Daoy (cell line): ENCODE measurements at places on chromosomes 5 and 9. TPM values are rescaled to one million over a fixed set of nuclear protein-coding genes. Genes with fewer than 3 reads are reported as not detected.

- no peak for DNase-seq
Measured at GRCh38 chr9:136499071-136499934, 16.5 kb upstream of the SEC16A start.

DNA sequence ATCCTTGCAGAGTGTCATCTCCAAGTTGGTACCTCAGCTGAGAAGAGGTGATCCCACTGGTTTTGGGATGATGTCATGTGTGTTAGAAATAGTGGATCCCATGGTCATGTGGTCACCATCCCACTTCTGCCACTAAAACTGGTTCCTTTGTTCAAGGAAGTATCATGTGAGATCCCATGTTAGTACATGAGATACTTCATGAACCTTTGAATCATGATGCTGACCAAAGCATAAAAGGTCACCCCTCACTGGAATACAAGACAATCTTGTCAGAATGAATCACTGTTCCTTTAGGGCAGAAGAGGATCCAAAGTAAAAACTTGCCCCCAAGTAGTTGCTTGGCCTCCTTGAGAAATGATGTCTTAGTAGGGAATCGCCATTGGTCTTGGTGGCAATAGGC lies 150.9 kb upstream of the MOCS2 start:
- DNase-seq = no peak

Gene FAT2
- total RNA-seq = 0.06 and 0.11 TPM in 2 replicates

Gene TICAM2
- 0.30 and 0.40 TPM in 2 replicates for total RNA-seq

Gene NRARP
- total RNA-seq = 3.5 and 10.0 TPM in 2 replicates

Gene DDX4
- total RNA-seq = not detected in 2 replicates

Gene IFNW1
- total RNA-seq = not detected in 2 replicates

DNA sequence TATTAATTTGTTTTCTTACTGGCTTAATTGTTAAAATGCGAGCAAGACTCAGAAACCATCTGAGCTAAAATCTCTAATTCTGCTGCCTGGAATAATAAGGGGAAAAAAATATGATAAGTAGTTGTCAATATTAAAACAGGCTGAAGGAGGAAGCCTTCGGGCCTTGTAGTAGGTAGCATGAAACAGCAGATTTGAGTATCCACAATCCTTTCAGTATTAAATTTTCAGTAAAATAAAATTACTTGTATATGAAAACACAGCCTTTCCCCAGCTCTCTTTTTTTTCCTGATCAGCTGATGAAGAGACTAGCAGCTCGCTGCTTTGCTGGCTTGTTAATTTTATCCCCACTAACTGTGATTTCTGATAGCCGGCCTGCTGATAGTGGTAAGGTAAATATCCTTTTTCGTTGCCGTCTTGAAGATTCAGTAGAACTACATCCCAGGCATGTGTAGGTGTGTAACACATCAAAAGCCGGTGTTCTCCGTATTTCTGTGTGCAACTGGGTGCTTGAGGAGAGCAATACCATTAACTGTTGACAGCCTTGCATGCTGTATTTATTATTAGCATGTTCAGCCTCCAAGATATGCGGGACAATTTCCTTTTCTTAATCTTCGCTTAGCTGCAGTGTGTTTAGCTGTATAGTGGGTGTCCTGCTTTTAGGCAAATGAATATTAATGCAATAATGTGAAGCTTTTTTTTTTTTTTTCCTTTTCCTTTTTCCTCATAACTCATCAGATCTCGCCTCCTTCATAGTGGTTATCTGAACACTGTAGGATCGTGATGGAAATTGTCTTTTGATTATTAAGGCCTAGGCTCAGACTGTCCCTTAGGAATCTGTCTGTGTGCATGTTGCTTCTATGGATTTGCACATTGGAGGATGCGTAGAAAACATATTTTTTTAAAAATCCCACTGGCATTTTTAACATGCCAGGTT lies 144.6 kb downstream of the SMARCA2 start:
- no peak for DNase-seq

Gene LPAR1
- 11.4 and 13.5 TPM in 2 replicates for total RNA-seq

DNA sequence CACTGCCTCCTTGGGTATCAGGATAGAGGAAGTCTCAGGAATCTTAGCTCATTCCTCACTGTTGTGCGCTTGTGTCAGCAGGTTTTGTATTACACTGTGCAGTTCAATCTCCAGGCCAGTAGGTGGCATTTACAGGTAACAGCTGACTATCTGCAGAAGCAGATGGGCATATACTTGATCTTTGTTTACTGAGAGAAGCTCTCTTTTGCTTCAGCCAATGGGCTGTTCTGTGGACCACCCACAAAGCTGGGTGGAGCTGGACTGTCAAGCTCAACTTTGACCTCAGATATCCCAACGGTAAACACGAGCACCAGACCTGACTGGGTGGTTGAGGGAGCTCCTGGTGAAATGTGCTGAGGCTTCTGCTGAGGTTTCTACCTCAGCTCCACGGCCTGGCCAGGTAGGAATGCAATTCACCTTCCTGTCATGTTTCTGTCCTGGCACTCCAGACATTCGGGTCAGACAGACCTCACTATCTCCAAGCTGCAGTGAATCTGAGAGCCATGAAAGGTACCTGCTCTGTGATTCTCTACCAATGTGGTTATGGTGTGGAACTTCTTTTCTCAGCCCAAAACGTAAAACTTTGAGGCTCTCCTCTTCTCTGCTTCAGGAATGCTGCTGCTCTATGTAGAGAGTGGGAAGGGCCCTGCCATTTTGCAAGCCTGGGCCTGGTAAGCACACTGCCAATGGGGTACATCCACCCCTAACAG lies 167.9 kb upstream of the ACTBL2 start:
- peak; percentile 54 for DNase-seq

DNA sequence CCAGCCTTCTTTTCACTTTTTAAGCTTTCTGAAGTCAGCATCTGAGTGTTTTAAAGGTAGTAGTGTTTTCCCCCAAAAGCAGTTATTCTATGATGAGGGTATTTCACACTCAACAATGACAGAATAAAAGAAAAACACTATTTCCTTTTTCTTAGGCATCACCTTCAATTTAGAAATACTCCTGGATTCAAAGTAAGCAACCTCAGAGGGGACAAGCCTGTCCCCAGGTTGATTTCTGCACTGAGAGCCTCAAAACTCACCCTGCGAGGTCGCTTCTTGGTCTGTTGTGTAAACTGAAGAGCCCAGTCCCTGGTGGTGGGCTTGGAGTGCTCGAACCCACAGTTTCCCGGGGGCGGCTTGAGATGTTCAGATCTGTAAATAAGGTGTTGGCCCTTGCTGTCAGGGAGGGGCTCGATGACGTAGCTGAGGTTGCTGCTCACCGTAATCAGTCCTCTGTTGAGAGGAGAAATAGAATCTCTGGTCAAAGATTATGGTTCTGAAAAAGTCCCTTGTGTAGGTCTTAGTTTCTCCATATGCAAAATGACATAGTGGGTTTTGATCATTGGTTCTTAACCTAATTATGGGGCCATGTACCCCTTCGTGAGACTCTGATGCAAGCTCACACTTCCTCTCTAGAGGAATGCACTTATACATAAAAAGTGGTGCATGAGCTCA lies 55.9 kb downstream of the ADAM19 start:
- DNase-seq = no peak

DNA sequence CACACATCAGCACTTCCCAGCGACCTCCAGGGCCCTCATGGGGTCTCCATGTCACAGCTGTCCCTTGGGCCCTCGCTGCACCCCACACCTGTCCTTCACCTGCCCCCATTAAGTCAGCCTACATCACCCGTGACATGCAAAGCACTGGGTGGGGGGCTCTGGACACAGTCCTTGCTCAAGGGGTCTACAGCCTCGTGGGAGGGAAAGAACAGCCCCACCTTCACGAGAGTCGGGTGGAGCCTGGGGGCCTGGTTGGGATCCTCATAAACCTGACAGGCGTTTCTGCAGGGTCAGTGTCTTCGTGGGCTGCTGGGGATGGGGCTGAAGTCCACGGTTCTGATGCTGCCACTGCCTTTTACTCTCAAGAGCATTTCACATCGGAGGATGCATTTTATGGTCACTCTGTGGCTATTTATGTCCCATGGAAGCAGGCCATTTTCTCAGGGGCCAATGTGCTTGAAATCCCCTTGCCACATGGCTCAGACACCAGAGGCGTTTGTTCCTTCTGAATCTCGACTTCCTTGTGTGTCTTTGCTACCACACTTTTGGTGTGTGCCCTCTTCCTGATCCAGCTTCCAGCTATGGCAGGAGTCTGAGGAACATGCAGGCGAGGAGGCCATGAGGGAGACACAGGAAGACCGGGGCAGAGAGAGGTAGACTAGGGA lies at the start of gene OR2V1:
Gene OR2V1, minus strand, starts transcription at position 338 of the 665 bp plus-strand sequence. CDS start 5,865 bp downstream, outside the sequence.
- no peak for DNase-seq

GRCh38 chr5:138944527-138945322 lies 69.6 kb upstream of the LRRTM2 start:
- peak; percentile 89 for DNase-seq

DNA sequence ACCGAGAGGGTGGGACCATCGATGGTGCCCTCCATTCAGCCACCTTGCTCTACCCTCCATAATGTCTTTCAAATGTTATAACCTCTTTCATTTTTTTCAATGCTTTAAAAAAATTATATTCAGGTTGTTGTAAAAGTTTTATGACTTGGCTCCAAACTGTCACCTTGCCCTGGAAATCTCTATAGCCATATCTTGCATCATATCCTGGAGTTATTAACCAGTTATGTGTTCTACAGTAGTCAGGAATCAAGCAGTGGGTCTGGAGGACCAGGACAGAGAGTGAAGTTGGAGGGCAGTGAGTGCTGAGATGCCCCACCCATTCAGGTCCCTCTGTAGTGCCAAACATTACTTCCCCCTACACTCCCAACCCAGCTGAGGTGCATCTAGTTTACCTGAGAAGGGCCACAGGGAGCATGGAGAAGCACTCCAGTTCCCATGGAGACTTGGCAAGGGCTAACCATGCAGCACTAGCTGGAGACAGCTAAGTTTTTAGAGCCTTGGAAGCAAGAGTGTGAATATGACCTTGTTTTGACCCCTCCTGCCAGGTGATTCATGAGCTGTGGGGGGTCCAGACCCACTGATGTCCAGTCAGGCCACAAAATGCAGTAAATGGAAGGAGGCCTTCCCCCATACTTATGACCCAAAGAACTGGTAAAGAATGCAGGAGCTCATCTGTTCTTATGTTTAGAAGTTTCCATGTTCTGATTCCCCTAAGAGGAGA lies 5.5 kb downstream of the IFNA8 start:
- no peak for DNase-seq

DNA sequence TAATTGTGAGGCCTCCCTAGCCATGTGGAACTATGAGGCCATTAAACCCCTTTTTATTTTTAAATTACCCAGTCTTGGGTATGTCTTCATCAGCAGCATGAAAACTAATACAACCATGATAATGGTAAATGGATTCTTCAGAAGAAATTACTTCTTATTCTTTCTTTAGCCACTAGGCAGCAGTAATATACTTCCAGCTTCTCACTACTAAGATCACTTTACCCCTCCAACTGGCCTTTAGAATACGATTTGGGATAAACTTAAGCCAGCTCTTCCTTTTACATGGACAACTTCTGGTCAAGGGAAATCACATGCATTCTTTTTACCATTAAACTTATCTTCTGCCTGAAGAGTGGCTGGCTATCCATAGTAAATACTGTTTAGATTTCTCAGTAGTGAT lies 355.4 kb downstream of the MAN2A1 start:
- DNase-seq = no peak

DNA sequence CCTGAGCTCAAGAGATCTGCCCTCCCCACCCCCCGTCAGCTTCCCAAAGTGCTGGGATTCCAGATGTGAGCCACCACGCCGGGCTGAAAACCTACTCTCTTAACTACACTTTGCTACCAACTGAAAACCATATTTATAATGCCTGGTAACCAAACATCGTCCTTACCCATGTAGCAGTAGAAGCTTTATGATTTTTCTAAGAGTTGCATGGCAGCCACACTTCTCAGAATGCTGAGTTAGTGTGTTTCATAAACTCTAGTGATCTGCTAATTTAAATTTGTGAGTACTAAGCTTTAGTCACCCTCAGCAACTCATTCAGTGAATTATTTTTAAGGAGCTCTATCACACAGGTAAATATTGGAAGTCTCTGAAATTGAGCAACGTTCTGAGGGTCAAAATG lies 478.4 kb downstream of the KDM4C start:
- no peak for DNase-seq

DNA sequence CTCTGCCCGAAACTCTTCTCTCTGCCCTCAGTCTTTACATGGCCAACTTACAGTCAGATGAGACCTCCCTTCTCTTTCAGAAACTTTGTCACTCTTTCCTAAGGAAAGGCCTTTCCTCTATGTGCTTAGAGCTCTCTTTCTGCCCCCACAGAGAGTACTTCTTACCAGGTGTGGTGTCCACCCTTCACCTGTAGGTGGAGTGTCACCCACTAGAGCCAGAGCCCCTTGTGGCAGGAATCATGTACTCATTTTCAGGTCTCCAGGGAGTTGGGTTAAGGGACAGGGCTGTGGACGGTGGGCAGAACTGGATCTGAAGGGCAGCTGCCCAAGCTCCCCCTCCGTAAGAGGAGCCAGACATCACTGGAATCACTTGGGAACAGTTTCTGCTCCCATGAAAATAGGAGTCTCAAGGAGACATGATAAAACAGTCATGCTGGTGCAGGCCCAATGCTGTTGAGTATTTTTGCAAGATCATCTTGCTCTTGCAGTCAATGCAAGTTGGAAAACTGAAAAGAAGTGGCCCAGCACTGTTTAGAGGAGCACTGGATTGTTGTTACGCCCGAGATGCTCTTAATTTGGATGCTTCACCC lies 436.7 kb downstream of the ZSWIM6 start:
- DNase-seq = peak; percentile 33

DNA sequence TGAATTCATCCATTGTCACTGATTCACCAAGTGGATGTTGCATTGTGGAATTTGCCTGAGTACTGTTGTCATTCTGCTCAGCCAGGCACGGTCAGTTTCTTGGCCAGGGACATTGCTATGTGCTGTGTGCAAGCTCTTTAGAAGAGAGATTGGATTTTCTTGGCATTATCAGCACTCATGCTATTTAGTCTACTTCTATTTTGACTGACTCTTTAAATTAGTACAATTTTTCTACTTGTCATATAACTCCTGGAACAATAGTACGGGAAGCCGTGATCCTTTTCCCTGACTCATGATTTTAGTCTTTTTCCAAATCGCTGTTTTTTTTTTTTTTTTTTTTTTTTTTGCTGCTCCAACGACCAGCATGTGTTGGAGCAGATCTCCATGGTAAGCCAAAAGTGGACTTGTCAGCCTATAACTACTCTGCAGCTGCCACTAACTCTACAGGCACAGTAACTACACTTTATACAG lies 129.7 kb downstream of the CDC42SE2 start:
- DNase-seq = peak; percentile 18

Gene URM1
- total RNA-seq = 58.5 and 83.0 TPM in 2 replicates

- no peak for DNase-seq
Measured at GRCh38 chr9:111004936-111005335, 33.3 kb downstream of the LPAR1 start.
